Left lobe of liver (tissue), 2 donors: ENCODE measurements at places on chromosomes 5 and 9.

GRCh38 chr5:33472805-33473409 lies 32.1 kb downstream of the TARS1 start:
- no peak for DNase-seq

DNA sequence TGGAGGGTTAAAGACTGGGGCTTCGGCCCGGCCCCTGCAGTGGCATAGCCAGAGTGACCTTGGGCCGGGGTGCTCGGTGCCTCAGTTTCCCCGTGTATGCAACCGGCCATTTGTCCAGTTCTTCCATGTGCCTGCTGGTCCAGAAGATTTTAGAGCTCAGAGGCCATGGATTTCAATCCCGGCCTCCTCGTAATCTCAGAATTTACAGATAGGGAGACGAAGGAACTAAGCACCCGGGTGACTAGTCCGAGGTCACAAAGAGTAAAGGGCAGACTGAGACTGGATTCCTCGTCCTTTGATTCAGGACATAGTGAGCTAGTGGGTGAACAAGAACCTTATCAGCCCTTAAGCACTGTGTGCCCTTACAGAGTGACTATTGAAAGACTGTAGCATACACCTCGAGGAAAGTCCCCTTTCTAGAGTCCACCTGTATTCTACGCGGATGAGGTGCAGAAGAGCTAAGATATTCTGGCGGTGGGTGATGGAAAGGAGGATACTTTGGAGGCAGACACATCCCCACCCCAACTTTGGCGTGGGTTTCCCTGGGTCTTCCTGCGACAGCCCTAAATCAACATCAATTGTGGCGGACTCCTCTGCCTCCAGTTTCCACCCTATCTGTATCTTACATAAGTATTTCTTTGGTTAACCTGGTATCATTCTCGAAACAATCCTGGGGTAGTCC lies 597 bp downstream of the SLC31A1 start:
- DNase-seq: no peak

- DNase-seq: no peak
These were observed 252.7 kb upstream of the GRIA1 start for GRCh38 chr5:153237671-153238332.

DNA sequence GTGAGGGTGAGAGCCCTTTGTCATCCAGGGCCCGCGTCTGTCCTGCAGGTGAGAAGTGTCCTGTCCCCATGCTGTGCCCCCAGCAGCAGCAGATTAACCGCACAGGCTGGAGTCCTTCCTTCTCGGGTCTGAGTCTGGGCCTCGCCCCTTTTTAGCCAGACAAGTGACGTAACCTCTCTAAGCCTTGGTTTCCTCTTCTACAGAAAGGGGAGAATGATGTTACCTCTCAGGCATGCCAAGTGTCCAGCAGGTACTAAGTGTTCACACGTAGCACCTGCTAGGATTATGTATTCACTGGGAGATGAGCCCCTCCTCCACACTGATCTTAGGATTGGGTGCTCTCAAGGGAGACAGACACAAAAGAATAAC lies 6.9 kb downstream of the NEURL1B start:
- DNase-seq: no peak

DNA sequence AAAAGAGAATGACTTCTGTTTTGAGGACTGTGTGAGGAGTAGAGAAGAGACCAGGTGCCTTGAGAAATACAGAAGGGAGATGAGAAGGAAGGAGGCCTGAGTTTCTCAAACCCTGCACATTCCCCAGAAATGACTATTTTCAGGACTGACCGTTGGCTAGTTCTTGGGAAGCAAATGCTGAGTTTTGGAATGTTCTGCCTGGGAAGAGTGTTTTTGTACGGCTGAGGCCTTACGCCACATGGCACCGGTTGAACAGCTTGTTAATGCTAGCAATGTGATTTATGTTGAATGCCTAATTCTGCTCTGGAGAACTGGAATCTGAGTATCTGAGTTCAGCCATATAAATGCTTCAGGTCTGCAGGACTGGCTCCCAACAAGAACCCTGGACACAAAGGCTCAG lies 152.7 kb upstream of the ADAMTS16 start:
- no peak for DNase-seq

DNA sequence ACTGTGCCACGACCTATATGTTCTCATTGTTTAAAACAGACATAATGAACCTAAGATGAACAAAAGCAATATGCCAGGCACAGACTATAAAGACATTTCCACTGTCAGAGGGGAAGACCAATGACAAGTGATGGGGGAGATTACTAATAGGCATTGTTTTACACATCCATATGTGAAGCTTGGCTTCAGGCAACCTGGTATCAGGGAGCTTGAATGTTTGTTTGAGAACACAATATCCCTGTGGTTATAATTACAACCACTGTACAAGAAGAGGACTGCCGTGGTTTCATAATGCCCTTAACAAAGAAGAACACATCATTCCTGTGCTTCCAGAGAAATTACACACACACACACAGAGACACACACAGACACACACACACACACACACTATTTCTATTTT lies 385.7 kb downstream of the BNC2 start:
- DNase-seq: no peak

DNA sequence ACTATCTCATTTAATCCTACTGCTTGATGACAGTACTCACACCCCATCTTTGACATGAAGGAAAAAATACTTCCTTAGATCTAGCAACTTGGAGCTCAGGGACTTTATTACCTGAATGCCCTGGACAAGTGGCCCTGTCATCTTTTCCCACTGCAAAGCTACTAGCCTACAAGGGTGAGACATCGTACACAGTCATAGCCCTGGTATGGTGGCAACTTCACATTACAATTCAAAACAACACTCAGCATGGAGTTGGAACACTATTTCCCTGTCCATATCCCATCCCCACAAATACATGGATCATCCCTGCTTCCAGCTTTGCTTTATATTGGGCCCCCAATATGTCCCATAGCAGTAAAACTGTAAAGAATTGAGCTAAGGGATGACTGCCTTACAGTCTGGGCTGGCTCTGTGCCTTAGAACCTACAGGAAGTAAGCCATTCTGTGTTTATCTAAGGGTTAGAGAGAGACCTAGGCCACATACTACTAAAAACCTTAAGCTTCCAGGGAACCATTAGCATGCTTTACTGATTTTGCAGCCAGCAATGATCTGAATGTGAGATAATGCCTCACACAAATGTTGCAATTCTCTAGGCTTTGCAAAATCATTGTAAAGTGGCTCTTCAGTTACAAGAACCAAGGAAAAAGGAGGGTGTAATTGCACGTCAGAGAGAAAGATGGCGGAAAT lies 55.9 kb downstream of the OTULIN start:
- no peak for DNase-seq

DNA sequence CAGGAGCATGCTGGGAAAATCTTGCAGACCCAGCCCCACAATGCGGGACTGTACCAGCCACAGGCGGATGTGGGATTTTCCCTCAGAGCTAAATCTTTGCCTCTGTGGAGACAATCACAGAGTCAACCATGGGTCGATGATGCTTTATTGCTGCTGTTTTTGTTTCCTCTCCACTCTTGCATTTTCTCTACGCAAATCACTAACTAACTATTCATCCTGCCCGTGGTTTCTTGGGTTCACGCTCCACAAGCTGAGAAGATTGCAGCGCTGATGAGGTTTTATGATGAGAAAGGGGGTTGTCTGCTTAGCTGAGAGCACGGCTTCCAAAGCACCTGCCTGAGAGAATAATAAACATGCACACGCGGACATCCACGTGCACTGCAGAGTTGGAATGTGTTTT lies 500.2 kb upstream of the ADAMTS16 start:
- no peak for DNase-seq

GRCh38 chr5:101678481-101679193 lies 617.4 kb downstream of the SLCO4C1 start:
- peak; percentile 57 for DNase-seq

DNA sequence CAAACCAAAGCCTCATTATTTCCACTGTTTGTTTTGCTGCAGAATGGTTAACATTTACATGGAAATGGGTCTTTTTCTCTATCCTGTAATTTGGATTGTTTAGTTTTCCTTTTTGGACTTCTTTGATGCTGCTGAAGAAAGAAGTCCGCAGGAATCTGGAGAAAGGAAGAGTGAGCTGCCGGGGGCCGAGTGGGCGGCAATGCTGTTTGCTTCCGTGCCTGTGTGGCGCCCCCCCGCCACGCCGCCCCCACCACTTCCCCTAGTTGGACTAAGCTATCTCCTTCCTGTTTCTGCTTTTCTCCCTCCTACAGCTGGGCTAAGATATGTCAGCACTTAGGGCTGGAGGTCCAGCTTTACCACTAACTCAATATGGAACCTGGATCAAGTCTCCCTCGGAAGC lies 39.7 kb downstream of the ACTL7B start:
- no peak for DNase-seq

- no peak for DNase-seq
These were observed 16.2 kb downstream of the UHRF2 start for GRCh38 chr9:6428940-6429889.

DNA sequence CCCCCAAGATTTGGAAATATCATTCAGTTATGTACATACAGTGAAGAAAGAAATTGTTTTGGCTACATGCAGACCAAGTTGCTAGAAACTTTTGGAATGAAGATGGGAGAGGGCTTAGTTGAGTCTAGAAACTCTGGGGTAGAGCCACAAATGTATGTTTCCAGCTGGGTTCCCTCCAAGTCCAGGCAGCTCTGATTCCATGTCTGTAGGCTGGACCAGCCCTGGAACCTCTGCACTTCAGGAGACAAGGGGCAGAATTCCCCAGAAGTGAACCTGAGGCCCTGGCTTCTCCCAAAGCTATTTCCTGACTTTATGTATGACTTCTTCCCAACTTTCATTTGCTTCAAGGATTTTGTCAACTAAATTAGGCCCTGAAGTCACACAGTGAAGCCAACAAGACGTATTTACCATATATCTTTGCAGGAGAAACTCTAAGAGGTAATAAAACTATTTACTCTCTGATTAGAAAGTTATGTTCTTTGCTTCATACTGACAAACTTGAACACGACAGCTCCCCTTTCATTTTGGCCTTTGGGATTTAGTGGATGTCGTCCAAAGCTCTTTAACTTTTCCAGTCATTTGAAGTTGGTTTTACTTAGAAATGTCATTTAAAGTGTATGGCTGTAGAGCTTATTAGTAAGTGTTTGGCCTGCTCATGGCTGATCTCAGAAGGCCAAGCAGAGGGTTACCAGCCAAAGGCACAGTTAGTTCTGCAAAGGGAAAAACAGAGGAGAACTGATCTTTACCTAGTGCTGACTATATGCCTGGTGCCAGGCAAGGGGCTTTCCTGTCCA lies 152.0 kb upstream of the SLC28A3 start:
- DNase-seq: no peak

DNA sequence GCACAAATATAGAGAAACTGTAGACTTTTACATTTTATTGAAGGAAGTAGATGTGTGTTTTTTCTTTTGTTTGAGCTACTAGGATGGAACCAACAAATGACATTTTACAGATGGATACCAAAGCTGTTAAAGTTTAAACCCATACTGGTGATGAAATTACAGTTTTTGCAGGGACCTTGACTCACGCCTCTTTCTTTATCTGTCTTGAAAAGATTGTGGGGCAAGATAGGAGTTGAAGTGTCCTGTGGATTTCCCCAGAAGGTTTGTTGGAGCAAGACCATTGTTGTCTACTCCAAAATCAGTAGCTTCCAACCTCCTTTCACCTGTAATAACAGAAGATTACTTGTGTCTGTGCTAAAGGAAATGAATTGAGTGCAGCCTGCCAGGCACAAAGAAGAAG lies 4.1 kb upstream of the C5orf63 start:
- DNase-seq: no peak

DNA sequence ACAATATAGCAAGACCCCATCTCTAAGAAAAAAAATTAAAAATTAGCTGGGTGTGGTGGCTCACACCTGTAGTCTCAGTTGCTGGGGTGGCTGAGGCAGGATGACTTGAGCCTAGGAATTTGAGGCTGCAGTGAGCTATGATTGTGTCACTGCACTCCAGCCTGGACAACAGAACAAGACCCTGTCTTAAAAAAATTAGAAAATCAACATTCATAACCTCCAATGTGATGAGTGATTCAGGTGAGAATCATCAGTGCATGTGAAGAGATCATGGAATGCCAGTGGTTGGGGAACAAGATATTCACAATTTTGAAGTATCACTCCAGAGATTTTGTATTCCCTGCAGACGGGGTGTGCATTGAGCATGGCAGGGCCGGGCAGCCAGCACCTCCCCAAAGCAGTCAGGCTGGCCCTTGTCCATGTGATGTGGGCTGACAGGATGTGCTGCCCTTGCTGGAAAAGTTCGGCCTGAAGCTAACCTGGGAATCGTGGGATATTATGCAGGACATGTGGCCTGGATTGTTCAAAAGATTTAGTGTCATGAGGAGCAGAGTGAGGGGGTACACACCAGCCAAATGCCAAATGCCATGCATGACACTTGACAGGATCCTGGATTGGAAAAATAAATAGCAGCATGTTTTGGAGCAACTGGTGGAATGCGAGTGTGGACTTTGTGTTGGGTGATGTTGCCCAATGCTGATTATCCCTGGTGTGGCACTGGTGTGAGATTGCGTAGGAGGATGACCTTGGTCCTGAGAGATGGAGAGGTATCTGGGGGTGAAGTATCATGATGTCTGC lies 189.0 kb downstream of the RGS3 start:
- peak; percentile 90 for DNase-seq

GRCh38 chr5:93039888-93040287 lies 541.1 kb downstream of the NR2F1-AS1 start:
- DNase-seq: no peak

GRCh38 chr9:32741706-32742105 lies 41.6 kb upstream of the TMEM215 start:
- peak; percentile 72 for DNase-seq

GRCh38 chr5:19987612-19988361 lies at the start of gene CDH18:
TSS of gene CDH18 (minus strand) at chr5:19988200. CDS start at chr5:19838986, 149,214 bp downstream.
- no peak for DNase-seq

DNA sequence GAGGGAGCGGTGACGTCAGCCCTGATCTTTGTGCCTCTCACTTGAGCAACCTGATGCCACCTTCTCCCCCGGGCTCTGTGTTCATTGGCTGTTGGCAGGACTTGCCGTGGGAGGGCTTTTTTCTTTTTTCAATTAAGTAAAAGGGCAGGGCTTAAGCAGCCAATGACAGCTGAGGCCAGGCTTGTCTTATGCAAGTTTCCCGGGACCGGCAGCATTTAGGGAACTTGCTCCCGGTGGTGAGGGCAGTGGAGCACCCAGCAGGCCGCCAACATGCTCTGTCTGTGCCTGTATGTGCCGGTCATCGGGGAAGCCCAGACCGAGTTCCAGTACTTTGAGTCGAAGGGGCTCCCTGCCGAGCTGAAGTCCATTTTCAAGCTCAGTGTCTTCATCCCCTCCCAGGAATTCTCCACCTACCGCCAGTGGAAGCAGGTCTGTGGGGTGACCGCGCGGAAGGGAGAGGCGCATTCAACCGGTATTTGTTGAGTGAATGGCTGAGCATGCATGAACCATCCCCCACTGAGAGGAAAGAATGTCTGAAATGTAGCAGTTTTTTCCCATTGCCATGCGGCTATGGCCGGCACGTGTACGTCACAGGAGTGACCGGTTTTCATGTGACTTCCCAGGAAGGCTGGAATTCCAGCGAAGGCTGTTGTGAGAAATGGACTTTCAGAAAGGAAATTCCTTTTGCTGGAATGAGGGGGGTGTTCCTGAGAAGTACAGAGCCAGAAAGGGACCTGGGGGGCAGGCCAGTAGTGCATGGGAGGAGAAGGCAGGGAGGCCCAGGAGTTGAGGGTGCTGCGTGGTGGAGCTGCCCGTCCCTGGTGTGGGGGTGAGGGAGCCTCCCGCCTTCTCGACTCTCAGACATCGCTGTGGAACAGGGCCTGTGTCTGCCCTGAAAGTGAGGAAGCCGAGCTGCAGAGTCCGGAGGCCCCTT lies 29.0 kb downstream of the PTGES2 start:
- DNase-seq: peak; percentile 98

- no peak for DNase-seq
These were observed 32.2 kb downstream of the ENTREP1 start for GRCh38 chr9:69357030-69357775.
